ENCODE measurements at places on chromosomes 12 and 14.

DNA sequence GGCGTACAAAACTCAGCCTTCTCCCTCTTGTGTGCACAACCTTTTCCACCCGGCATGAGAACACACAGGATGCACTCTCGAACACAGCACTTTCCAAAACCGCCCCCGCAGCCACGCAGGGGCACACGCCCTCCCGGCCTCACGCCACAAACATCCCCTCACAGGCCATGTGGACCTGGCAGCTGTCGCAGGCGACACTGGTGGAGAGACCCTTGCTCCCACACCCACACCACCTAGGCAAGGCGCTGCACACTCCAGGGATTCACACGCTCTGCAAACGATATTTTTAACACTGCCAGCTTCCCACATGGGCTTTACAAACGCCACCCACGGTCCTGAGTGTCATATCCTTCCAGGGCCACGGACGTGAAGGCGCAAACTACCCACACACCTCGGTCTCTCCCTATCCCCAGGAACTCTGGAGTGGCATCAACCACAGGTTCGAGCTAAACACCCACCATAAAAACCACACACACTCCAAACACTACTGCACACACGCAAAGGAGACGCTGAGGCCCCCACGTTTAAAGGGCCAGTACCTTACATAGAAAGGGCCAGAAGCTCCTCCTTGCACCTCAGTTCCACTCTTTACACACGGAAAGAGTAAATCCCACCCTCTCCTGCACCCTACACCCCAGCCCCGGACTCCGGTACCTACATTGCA lies 12.4 kb upstream of the ITGB7 start:
- peak; percentile 74 for DNase-seq

- DNase-seq, result no peak
Observed at GRCh38 chr14:101735453-101735852, 26.1 kb upstream of the PPP2R5C start.

GRCh38 chr14:102140027-102140749 lies 491 bp downstream of the WDR20 start:
- DNase-seq, result peak; percentile 40

DNA sequence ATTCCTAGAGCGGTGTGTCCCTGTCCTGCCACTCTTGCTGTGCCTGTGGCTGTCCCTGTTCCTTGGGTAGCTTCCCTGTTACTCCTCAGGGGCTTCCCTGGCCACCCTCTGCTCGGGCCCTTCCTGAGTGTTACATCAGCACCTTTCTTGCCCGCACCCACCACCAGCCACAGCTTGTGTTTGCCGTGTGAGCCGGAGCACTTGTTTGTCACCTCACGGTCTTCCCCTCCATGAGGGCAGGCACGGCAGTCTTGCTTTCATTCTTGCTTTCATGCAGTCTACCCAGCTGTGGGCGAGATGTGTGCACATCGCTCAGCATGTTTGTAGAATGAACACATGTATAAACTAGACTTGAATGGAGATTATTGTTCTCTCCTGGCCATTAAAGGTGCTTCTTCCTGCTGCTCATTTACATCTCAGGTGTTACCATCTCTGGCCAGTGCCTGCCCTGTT lies 42.0 kb downstream of the TRAF3 start:
- DNase-seq, result peak; percentile 70

DNA sequence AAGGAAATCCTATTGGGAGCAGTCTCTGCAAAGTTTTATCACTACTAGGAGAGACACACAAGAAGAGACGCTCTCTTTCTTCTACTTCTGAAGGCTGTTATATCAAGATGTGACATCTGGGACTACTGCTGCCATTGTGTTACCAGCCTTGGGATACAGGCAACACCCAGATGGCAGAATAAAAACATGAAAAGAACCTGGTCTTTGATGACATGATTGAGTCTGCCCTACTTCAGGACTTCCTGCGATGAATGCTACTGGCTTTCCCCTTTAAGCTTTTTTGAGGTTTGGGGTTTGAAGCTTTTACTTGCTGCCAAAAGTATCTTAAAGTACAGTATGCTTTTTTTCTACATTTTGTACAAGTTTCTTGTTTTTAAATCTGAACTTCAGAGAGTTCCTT lies 29.2 kb upstream of the TRHDE start:
- DNase-seq, result no peak

Data from GM13976 (cell line).